ENCODE measurements at places on chromosomes 2 and 18.

DNA sequence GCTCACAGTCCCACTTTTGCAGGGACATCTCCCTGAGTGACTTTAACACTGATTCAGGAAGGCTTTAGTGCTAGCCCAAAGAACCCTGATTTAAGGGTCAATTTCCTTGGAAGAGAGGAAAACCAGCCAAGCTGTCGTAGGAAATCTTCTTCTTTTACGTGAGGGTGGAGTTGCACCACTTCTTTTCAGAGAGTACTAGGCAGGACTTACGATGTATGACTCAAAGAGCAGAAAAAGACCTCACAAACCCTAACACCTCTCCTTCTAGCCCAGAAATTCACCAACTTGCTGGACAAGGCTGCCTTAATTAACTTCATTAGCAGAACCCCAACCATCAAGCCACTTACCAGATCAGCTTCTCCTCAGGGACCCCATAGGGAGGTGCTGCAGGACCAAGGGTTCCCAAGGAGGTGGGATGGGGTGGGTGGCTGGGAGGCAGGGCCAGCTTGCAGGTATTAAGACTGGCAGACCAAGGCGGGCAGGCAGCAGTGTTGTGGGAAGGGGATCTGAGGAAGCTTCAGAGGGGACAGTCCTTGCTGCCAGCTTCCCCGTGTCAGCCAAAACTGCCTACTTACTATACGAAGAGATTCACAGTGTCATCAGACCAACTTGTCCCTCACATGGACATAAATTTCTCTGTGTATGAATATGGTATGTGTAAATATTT is 6.7 kb downstream of the SERPINB2 start:
- DNase-seq: no peak

DNA sequence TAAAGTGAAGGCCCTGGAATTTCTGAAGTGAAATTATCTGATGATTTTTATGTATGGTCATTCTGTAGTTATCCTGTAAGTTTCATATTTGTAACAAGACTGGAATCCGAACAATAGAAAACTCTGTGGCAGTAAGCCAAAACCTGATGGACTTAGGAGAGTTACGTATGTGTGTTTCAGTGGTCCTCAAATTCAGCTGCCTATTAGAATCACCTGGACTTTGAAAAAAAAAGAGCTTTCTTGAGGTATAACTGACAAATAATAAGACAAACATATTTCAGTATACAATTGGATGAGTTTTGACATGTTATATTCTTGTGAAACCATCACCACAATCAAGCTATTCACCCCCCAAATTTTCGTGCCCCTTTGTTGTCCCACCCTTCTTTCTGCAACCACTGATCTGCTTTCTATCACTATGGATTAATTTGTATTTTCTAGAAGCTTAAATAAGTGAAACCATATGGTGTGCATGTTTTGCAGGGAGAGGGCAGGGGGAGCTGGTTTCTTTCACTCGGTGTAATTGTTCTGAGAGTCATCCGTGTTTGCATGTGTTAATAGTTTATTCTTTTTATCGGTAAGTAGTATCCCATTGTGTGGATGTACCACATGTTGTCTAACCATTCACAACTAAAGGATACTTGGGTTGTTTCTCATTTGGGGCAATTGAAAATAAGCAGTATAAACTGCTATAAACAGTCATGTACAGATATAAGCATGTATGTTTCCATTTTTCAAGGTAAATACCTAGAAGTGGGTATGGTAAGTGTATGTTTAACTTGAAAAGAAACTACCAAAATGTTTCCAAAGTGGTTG is 50.2 kb upstream of the EML4 start:
- DNase-seq: no peak

DNA sequence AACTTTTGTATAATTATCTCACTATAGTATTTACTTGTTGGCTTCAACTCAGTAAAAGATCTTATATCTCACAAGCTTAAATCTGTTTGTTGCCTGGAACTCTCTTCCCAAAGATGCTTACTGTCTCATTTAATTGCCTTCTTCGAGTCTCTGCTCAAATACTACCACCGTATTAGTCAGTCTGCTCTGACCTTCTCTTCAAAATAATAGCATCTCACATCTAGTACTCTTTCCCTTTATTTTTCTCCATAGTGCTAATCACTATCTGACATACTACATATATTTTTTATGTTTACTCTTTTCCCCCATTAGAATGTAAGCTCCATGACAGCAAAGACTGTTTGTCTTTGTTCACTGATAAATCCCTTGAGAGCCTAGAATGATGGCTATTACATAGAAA is 10.6 kb upstream of the MPP4 start:
- no peak for DNase-seq

DNA sequence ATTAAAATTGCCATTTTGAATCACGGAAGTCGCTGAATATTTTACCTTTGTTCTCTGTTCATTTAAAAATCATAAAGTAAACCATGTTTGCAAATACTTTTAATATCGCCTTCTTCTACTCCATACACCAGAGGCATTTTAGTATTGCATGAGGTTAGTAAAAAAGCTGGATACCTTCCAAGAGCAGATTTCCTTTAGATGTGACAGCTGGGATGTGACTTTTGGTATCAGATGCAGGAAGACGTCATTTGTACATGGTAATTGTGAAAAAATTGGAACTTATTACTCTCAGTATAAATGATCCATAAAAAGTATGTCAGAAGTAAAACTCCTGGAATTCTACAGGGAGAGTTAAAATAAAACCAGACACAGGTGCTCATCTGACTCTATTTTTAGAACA is 89.5 kb downstream of the SLC4A10 start:
- DNase-seq: no peak

DNA sequence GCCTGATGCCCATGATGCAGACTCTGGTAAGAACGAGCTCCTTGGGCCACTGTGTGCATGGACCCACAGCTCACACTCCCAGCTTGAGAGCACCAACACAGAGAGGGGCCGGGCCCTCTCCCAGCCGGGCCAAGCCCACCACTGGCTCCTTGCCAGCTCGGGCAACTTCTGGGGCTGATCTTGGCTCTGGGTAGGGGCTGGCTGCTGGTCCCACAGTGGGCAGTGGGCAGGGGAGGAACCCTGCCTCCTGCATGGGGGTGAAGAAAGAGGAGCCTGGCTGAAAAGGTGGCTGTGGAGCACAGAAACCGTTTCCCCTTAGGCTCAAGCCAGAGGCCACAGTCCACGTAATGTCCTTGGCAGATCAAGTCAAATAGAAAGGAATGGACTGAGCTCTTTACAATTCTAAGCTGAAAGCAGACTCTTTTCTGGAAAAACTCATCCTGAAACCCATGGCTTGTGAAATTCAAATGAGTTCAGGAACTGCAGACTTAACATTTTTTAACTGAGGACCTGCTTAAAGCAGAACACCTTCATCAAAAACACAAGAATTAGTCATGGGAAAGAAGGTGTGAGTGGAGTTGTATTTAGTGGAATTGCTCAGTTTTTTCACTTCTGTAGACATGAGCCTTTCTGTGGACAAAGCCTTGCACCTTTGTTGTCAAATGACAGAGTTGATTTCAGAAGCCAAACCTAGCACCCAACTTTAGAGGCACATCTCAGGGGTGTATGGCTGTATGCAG is 104.9 kb downstream of the STPG4 start:
- peak; percentile 71 for DNase-seq

GRCh38 chr2:108182489-108182888 is 57.3 kb upstream of the SULT1C3 start:
- no peak for DNase-seq

DNA sequence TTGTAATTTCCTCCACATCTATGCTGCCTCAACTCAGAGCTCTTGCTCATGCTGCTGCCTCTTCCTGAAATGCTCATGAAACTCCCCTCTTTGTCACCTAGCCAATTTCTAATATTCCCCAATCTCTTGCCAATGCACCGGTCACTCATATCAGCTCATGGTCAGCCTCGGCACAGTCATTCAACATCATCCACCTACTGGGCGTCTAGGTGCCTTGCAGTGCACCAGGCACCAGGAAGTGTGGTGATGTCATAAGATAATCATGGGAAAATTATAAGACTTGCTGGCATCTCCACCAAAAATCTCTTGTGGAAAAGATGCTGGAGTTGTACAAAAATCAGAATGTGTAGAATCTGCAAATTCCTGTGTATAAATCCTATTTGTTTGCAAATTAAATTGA is 52.6 kb upstream of the RAB27B start:
- peak; percentile 88 for DNase-seq

DNA sequence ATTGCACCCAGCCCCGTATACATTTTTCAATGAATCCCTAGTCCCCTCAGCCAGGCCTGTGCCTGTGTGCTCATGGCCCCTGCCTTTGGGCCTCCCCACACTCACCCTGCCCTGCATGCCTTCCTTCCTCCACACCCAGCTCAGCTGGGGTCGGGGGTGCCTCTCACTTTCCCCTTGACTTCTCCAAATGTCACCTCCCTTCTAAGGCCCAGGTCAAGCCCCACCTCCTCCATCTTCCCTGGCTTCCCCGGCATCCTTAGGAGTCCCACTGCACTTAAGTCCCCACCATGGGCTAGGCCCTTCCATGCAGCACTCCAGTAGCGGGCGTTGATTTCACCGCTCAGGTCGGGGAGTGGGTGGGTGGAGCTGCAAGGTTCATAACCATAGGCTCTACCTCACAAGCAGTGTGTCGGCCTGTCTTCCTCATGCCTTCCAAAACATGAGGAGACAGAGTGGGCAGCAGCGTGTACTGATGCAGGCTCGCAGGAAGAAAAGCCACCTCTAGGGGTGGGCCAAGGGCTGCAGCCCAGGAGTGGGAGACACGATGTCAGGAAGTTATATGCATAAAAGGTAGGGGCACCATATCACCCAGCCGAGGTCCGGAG is 47.7 kb downstream of the DNMT3A start:
- no peak for DNase-seq

DNA sequence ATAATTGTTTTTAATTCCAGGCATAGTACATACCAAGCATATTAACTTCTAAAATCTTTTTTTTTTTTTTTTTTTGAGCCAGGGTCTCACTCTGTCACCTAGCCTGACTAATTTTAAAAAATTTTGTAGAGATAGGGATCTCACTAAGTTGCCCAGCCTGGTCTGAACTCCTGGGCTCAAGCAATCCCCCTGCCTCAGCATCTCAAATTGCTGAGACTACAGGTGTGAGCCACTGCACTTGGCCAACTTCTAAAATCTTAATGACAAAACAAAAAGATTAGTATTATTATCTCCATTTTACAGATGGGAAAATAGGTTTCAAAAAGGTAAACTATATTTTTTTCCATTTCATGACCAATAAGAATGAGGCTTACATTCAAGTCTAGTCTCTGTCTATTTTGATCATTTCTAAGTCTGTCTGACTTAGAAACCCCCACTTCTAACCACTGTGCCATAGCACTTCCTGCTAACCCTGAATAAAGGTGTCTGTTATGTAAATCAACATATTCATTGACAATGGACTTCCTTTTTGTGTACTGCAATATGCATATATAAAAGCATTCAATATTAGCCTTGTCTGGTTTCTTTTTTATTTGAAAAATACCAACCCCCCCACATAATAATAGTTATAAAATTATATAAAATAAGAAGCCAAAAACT is 28.7 kb upstream of the ZEB2 start:
- DNase-seq: no peak

DNA sequence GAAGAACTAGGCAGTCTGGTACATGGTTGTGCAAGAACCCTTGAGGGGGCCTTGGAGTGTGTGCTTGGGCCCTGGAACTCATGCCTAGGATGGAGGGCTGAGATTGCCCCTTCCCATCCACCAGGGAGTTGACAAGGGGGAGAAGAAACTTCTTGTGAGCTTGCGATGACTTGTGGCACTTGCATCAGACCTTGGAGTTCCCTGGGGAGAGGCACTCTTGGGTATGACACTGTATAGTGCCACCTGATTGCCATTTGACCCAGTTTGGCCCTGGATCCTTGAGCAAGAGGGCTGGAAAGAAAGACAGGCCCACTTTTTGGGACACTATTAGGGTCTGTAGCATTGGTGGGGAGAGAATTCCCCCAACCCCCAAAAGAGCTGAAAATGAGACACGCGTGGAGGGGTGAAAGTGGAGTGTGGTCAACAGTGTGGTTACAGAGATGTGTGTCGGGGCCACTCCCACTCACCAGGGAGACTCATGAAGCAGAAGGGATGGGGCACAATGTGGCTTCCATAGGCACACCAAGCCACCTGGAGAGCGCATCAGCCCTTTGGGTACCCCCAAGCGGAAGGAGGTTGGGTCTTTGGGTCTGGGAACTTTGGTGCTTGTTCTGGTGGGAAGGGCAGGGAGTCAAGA is 101.3 kb downstream of the MSH2 start:
- no peak for DNase-seq

DNA sequence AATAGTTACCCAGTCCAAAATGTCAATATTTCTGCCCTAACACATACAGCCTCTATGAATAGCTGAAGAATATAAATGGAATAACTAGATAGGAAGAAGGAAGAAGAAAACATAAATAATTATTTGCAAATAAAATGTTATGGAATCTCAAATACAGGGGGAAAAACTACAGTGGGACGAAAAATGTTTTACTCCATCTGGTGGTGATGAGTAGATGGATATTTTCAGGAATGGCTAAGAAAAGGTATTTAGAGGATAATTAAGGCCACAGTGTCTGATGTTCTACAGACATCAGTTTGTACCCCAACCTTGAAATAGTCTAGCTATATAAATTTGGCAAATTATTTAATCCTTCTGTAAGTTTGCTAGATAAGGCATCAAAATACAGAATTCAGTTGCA is 178.1 kb upstream of the FSHR start:
- DNase-seq: no peak

DNA sequence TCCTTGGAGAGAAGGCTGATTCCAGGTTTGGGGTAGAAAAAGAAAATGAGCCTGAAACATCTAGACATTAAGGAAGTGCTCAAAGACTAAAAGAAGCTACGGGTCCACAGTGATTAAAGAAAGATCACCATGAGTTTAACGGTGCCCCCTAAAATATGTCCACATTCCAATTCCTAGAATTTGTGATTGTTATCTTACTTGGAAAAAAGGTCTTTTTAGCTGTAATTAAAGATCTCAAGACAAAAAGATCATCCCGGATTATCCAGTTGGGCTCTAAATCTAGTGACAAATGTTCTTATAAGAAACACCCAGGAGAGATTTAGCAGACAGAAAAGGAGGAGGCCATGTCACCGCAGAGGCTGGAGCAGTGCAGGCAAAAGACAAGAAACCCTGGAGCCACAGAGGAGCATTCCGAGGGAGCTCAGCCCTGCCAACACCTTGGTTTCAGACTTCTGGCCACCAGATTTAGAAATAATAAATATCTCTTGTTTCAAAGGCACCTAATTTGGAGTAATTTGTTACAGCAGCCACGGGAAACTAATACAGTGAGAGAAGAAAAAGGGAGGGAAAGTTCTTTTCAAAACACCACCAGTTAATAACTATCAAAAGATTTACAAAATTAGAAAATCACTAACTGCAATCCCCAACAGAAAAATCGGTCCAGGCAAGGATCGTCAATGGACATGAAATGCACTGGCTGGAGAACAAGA is 8.5 kb downstream of the UXS1 start:
- DNase-seq: no peak

DNA sequence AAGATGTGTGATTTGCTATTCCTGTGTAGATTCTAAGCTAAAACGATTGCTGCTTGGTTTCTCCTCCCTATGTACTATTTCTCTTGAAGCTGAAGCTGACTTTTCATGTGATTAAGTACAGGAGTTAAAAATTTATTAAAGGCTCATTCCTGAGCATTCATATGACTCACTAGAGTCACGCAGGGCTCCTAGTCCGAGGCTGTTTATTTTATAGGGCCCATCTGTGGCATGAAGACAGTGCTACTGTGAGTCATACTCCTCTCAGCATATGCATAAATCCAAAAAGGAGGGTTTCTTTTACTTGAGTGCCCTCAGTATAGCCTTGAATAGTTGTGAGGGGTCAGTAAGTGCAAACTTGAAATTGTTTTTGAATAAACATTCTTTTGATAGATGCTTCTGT is 378.8 kb downstream of the PTPRM start:
- peak; percentile 89 for DNase-seq
